ENCODE measurements at places on chromosomes 5 and 9.

DNA sequence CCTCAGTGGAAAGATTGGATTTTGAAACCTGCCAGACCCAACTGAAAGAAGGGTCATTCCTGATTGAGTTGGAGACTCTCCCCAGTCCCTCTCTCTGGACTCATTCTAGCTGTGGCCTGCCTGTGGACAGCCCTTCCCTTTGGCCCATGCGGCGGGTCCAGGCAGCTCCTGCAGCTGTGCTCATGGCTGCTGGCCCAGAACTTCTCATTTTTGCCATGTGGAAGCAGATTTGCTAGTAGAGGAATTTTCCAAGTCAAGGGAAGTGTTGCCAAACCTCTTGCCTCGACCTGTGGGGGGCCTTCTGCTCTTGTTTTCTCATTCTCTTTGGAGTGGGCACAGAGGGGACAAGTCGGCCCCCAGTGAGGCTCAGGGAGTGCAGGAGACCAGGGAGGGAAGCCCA, 89.2 kb downstream of the ANKRD33B start:
- DNase-seq: peak; percentile 66

- no peak for DNase-seq
These were observed 24.5 kb downstream of the CCDC125 start for GRCh38 chr5:69308046-69308553.

- no peak for DNase-seq
These were observed 130.9 kb downstream of the CCDC192 start for GRCh38 chr5:127834094-127834531.

DNA sequence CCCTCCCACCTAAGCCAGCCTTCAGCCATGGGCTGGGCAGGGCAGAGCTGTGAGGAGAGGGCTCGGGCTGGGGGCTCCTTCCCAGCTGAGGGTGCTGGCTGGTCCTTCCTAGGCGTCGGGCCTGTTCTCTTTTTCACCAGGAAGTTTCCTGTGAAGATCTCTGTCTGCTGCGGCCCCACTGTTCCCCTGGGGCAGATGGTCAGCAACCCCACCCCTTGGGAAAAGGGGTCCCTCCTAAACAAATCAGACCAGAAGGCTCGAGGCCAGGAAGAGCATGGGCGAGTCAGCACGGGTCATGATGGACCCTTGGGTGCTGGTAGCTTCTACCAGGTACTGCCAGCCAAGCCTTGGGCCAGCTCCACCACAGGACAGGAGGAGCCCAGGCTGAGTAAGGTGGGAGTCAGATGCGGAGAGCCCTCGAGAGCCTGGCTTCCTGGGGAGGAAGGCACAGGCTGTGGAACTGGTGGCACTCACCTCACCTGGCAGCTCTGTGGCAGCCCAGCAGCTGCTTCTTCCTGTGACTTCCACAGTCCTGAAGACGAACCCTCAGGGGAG, 3.5 kb downstream of the CACNA1B start:
- DNase-seq: no peak

GRCh38 chr5:6508931-6509330, 60.3 kb downstream of the UBE2QL1 start:
- peak; percentile 53 for DNase-seq

- DNase-seq: no peak
These were observed 37.0 kb downstream of the SYK start for GRCh38 chr9:90838581-90839154.

All from left forelimb (tissue), 1 donor.